Upper lobe of right lung (tissue), 1 donor: ENCODE measurements at places on chromosomes 16 and 17.

- H3K27ac ChIP-seq = no peak overlapping the region
- no peaks in the 10 kb centered on the region for H3K36me3 ChIP-seq
- DNase-seq = no peak
- H3K27me3 ChIP-seq = peaks cover 73% of the 10 kb centered on the region
- peaks cover 11% of the 10 kb centered on the region for H3K4me1 ChIP-seq
Measured at GRCh38 chr17:74854792-74855191, 4.9 kb downstream of the GRIN2C start.

DNA sequence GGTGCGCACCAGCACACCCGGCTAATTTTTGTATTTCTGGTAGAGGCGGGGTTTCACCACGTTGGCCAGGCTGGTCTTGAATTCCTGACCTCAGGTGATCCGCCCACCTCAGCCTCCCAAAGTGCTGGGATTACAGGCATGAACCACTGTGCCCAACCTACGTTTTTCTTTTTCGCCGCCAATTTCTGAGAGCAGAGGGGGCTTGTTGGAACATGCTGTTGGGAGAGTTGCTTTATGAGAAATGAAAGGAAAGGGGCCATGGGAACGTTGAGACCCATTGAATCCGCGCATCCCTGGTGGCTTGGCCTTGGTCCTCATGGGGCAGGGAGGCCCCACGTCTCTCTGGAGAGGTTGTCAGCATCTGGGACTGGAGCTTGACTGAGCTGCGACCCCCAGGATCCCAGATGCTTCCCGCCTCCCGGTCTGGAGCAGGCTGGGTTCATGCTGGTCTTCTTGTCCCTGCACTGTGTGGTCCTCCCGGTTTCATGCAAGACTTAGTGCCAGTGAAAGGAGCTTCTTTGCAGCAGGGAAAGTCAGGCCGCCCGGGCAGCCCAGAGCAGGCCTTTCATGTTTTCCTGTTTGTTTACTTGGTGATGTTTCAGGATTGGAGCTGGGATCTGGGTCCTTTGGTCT is 22.8 kb downstream of the CRISPLD2 start:
- H3K36me3 ChIP-seq = peaks cover 16% of the 10 kb centered on the region
- no peak overlapping the region for H3K27ac ChIP-seq
- no peak for DNase-seq
- H3K4me1 ChIP-seq = no peaks in the 10 kb centered on the region

- H3K36me3 ChIP-seq = peaks cover 22% of the 10 kb centered on the region
- H3K4me1 ChIP-seq = peaks cover 42% of the 10 kb centered on the region
- peak within 1 kb of the TSS; percentile 91 for H3K27ac ChIP-seq
- peak; percentile 72 for DNase-seq
- peak within 1 kb of the TSS; percentile 75 for H3K4me3 ChIP-seq
Measured at GRCh38 chr17:77140878-77141767, at the start of gene SEC14L1. TSS of gene SEC14L1 (plus strand) at chr17:77140969. CDS start at chr17:77143597, 2,628 bp downstream.

GRCh38 chr17:69062860-69063581 is 2.3 kb upstream of the ABCA9 start:
- H3K27me3 ChIP-seq = no peaks in the 10 kb centered on the region
- no peaks in the 10 kb centered on the region for H3K36me3 ChIP-seq
- no peak for DNase-seq
- H3K4me1 ChIP-seq = no peaks in the 10 kb centered on the region
- H3K27ac ChIP-seq = no peak overlapping the region
- H3K4me3 ChIP-seq = no peak overlapping the region

DNA sequence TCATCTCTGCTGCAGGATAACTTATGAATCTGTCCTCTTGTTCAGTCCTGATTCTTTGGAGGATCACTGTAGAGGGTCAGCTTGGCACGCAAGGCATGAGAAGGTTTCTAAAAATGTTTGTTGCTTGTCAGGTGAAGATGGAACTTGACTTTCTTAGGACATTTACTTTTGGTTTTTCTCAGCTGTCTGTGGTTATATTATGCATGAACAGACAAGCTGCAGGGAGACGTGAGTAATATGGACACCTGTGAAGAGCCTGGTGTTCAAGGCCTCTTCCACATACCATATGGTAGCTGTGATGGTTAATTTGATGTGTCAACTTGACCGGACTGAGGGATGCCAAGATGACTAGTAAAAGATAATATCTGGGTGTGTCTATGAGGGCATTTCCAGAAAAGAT is 270.2 kb upstream of the CPHXL start:
- H3K27ac ChIP-seq = no peak overlapping the region
- no peak for DNase-seq
- no peaks in the 10 kb centered on the region for H3K36me3 ChIP-seq

- H3K4me1 ChIP-seq = no peaks in the 10 kb centered on the region
- no peak overlapping the region for H3K4me3 ChIP-seq
- DNase-seq = no peak
- no peaks in the 10 kb centered on the region for H3K27me3 ChIP-seq
Measured at GRCh38 chr17:3571043-3571900, 13.7 kb upstream of the TRPV3 start.

DNA sequence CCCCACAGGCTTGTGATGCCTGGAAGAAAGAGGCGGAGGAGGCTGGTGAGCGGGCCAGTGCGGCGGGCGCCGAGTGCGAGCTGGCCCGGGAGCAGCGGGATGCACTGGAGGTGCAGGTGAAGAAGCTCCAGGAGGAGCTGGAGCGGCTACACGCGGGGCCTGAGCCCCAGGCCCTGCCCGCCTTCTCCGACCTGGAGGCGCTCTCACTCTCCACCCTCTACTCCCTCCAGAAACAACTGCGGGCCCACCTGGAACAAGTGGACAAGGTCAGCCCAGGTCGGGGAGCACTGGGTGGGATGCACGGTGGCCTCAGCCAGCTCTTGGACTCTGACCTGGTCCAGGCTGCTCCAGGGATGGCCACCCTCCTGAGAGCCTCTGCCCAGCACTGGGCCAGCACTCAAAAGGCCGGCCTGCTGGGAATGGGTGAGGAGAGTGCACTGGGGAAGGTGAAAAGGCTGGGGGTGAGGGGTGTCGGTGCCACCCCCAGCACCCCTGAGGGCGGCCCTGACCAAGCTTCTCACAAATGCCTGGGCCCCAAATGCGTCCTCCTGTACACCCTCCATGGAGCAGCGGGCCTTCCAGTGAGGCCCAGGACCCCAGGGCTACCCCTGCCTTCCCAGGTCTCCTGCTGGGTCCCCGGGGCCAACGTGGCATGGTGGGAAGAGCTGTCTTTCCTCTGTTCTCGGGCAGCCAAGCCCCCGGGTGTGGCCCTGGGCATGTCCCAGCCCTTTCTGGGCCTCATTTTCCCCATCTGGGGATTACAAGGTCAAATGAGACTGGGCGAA is 20.8 kb downstream of the UNC13D start:
- H3K4me3 ChIP-seq = no peak overlapping the region
- no peak overlapping the region for H3K27ac ChIP-seq
- H3K27me3 ChIP-seq = no peaks in the 10 kb centered on the region

GRCh38 chr16:86391984-86392383 is 118.3 kb upstream of the FOXF1 start:
- H3K4me1 ChIP-seq = peaks cover 20% of the 10 kb centered on the region
- peaks cover 6% of the 10 kb centered on the region for H3K27me3 ChIP-seq
- no peak for DNase-seq
- H3K36me3 ChIP-seq = no peaks in the 10 kb centered on the region
- H3K4me3 ChIP-seq = no peak overlapping the region

- H3K4me1 ChIP-seq = peaks cover 21% of the 10 kb centered on the region
- H3K27me3 ChIP-seq = no peaks in the 10 kb centered on the region
- no peaks in the 10 kb centered on the region for H3K36me3 ChIP-seq
- no peak overlapping the region for H3K27ac ChIP-seq
Measured at GRCh38 chr16:75420987-75421819, 12.1 kb downstream of the CFDP1 start.

- DNase-seq = no peak
- H3K4me3 ChIP-seq = no peak overlapping the region
- H3K27ac ChIP-seq = no peak overlapping the region
- H3K27me3 ChIP-seq = no peaks in the 10 kb centered on the region
- H3K36me3 ChIP-seq = no peaks in the 10 kb centered on the region
Measured at GRCh38 chr16:30841332-30841731, 52.5 kb downstream of the BCL7C start.

- no peak overlapping the region for H3K4me3 ChIP-seq
- DNase-seq = no peak
- H3K27ac ChIP-seq = no peak overlapping the region
- H3K27me3 ChIP-seq = no peaks in the 10 kb centered on the region
- peaks cover 4% of the 10 kb centered on the region for H3K4me1 ChIP-seq
Measured at GRCh38 chr17:78803186-78803845, 21.2 kb upstream of the CYTH1 start.

DNA sequence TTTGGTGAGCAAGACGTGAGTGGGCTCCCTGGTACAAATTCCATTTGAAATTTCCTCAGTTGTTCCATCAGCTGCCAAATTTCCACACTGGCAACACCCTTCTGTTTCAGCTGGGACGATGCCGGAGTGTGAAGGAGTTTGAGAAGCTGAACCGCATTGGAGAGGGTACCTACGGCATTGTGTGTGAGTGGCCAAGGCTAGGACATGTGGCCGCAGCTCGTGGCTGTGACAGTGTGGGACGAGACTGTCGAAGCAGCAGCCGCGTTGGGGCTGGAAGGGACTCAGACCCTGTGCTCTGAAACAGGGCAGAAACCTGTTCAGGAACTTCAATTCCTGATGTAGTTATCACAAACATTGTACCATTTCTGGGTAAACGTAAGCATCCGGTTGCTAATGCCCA is 2.7 kb downstream of the CDK10 start:
- no peak for DNase-seq
- H3K27me3 ChIP-seq = no peaks in the 10 kb centered on the region
- H3K27ac ChIP-seq = no peak overlapping the region
- no peak overlapping the region for H3K4me3 ChIP-seq

- H3K4me3 ChIP-seq = no peak overlapping the region
- DNase-seq = peak; percentile 26
- H3K27me3 ChIP-seq = no peaks in the 10 kb centered on the region
- H3K36me3 ChIP-seq = no peaks in the 10 kb centered on the region
- no peak overlapping the region for H3K27ac ChIP-seq
Measured at GRCh38 chr16:72850853-72851252, 197.1 kb downstream of the ZFHX3 start.

DNA sequence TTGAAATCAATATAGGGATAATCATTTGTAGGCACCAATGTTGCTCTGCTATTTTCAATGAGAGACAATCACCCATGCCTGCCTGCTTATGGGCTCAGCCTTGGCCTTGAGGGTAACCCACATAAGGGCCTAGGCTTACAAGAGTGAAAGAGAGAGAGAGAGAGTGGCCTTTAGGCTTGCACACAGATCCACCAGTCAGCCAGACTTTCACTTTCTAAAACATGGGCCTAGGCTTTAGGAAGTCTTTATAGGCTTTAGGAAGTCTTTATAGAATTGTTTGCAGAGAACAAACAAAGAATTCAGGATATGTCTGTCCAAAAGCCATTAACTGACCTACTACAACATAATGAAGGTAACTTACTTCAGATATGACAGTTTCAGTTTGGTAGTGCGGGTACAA is 3.4 kb downstream of the ABCA9 start:
- no peak for DNase-seq
- H3K27ac ChIP-seq = no peak overlapping the region
- no peaks in the 10 kb centered on the region for H3K27me3 ChIP-seq
- no peaks in the 10 kb centered on the region for H3K36me3 ChIP-seq

- H3K4me3 ChIP-seq = no peak overlapping the region
- H3K36me3 ChIP-seq = peaks cover 20% of the 10 kb centered on the region
- no peak overlapping the region for H3K27ac ChIP-seq
- DNase-seq = no peak
- H3K4me1 ChIP-seq = peaks cover 3% of the 10 kb centered on the region
- no peaks in the 10 kb centered on the region for H3K27me3 ChIP-seq
Measured at GRCh38 chr16:23673971-23674614, 4.6 kb upstream of the PLK1 start.

DNA sequence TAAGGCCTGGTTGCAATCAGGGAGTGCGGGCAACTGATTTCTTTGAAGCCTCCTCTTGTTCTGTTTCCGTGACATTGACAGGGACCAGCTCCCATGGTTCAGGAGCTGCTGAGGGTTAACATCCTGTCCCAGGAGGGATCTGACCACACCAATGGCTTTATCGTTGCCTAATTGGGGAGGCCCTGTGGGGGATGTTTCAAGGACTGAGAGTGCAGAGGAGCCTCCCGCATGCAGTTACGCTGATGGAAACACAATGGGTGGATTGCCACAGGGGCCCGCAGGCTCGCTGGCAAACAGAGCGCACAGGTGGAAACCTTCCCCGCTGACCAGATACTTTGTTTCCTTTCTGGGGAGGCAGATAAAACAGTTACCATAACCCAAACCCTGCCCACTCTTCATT is 23.8 kb upstream of the ABCC1 start:
- H3K27me3 ChIP-seq = no peaks in the 10 kb centered on the region
- no peaks in the 10 kb centered on the region for H3K36me3 ChIP-seq
- H3K27ac ChIP-seq = no peak overlapping the region
- H3K4me1 ChIP-seq = no peaks in the 10 kb centered on the region
- H3K4me3 ChIP-seq = no peak overlapping the region

- H3K36me3 ChIP-seq = peaks cover 20% of the 10 kb centered on the region
- no peak overlapping the region for H3K4me3 ChIP-seq
- DNase-seq = no peak
- H3K27me3 ChIP-seq = no peaks in the 10 kb centered on the region
- no peak overlapping the region for H3K27ac ChIP-seq
Measured at GRCh38 chr16:626787-627453, 3.9 kb upstream of the WFIKKN1 start.

GRCh38 chr16:18959031-18959505 is 24.7 kb upstream of the TMC7 start:
- no peak for DNase-seq
- H3K27ac ChIP-seq = no peak overlapping the region
- no peak overlapping the region for H3K4me3 ChIP-seq
- H3K4me1 ChIP-seq = no peaks in the 10 kb centered on the region
- H3K36me3 ChIP-seq = no peaks in the 10 kb centered on the region
- H3K27me3 ChIP-seq = no peaks in the 10 kb centered on the region

GRCh38 chr17:66677201-66677981 is 157.5 kb upstream of the CACNG5 start:
- H3K4me1 ChIP-seq = peaks cover 17% of the 10 kb centered on the region
- DNase-seq = no peak
- H3K27me3 ChIP-seq = no peaks in the 10 kb centered on the region
- H3K36me3 ChIP-seq = no peaks in the 10 kb centered on the region
- H3K27ac ChIP-seq = peak overlapping the region; percentile 84

- DNase-seq = no peak
- H3K27me3 ChIP-seq = no peaks in the 10 kb centered on the region
- H3K36me3 ChIP-seq = no peaks in the 10 kb centered on the region
- H3K27ac ChIP-seq = no peak overlapping the region
- no peak overlapping the region for H3K4me3 ChIP-seq
Measured at GRCh38 chr16:65775829-65776228, 590.7 kb upstream of the CDH5 start.

DNA sequence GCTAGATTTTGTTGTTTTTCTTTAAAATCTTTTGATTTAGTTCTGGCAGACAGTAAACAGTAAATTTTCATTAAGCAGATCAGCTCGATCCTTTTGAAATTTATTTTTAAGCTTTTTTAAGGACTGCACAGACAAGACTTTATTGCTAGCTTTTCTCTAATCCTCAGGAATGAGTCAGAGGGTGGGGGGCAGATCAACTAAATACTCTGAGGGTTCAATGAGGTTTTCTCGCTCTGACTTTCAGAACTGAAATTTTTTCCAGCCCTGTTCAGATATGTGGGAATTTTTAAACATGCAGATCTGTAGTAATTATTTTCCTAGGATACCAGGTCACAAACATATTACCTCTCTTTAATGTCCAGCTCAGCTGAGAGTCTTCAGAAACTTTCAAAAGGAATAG is 977.2 kb downstream of the CDH11 start:
- no peaks in the 10 kb centered on the region for H3K36me3 ChIP-seq
- H3K4me3 ChIP-seq = no peak overlapping the region
